CD4-positive, alpha-beta T cell treated with Interleukin-15 for 1 hour (primary cell): ENCODE measurements at places on chromosomes 3 and 15.

- no peak for DNase-seq
These were observed 48.1 kb upstream of the CRBN start for GRCh38 chr3:3227640-3228039.

GRCh38 chr15:67825881-67826716, 790 bp downstream of the SKOR1 start:
- no peak for DNase-seq

DNA sequence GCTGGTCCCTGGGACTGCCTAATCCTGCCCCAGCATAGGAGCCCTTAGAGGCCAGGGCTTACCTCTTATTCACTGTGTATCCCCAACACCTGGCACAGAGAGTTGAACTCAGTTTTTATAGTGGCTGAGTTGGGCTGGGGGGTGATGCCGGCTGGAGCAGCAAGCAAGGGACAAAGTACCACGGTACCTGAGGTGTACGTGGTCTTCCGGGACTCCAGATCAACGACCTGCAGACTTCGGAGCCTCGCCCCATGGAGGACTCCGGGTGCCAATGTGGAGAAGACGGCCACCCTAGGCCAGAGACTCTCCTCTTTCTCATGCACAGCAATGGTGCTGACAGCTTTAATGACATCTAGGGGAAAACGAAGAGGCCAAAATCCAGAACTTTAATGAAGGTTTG, 8.1 kb downstream of the WDR73 start:
- DNase-seq, result no peak

- no peak for DNase-seq
These were observed 60.6 kb downstream of the CHAC1 start for GRCh38 chr15:41013691-41014414.
